ENCODE measurements at places on chromosomes 16 and 17.

DNA sequence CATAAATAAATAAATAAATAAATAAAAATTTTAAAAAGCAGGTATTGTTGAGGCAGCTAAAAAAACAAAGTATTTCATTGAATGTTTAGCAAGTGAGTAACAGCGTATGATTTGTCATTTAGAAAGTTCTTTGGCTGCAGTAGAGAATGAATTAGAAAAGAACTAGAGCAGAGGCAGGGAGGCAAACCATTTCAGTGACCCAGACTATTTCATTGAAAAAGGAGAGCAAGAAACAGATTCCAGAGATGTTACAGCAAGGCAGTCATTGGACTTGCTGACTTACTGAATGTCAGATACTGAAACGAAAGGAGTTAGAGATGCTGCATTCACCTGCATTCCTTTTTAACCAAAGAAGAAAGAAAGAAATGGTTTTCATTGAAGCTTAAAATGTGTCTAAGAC lies 105.5 kb upstream of the HLF start:
- DNase-seq = no peak

DNA sequence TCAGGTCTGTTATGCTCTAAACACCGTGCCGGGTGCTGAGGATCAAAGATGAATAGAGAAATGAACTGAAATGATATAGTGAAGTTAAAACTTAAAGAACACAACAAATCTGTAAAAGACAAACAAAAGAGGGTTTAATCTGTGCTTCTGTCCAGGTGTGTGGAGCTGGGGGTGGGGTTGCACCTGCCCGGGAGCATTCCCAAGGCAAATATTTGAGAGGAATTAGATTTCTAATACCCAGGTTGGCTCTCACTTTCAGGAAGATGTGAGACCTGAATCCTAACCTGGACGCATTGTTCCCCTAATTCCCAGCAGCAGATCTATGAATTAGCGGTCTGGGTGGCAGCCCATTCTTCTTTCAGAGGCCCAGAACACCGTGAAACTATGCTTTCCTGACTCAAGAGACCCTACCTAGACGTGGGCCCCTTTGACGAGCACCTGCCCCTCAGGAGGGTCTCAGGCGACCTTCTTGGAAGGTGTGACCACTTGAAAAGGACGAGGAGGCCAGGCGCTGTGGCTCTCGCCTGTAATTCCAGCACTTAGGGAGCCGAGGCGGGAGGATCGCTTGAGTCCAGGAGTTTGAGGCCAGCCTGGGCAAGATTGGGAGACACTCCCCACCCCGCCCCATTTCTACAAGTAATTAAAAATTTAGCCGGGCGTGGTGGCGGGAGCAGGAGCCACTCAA lies 677 bp upstream of the RANGRF start:
- DNase-seq = no peak

DNA sequence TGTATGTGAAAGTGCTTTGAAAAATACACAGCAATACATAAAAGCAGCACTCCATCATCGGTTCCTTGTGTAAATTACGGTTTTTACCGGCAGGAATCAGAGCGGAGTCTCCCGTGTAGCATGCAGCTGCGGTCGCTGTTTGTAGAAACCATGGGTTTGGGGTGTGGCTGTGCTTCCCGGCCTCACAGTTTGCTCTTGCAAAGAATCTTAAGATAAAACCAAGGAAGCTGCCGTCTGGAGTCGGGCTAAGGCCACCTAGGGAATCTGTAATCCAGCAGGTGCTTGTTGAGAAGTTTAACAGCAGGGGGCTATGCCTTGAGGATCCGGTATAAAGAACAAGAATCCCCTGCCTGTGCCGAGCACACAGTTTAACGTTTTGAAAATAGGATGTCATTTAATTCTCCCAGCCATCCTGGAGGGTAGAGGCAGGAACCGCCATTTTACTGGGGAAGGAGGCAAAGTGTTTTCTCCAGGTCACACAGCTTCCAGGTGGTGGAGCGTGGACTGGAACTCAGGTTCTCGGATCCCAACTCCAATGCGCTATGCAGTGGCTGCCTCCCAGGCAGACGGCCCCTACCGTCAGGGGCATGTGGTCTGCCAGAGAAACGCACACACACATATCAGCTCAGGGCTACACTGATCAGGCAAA lies 6.0 kb upstream of the TLCD3A start:
- DNase-seq = peak; percentile 56

GRCh38 chr16:65476448-65476955 lies 354.6 kb upstream of the CDH11 start:
- no peak for DNase-seq

DNA sequence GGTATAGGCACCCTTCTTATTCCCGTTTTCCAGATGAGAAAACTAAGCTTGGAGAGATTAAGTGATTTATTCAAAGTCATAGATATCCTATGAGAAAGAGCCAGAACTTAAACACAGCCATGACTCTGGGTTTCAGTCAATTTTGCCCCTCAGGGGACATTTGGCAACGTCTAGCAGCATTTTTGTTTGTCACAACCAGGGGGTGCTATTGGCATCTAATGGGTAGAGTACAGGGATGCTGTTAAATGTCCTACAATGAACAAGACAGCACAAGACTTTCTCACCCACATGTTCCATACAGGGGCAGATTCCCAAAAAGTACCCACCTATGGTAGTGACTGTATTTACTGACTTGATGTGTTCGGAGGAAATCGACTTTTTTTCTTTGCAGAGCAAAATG lies 4.8 kb upstream of the SHISA9 start:
- DNase-seq = peak; percentile 50
